Forelimb muscle (tissue), 1 donor: ENCODE measurements at places on chromosomes 6 and 20. TPM values are rescaled to one million over a fixed set of nuclear protein-coding genes. Genes with fewer than 3 reads are reported as not detected.

The RIMS4 gene
- 7.6 TPM for polyA plus RNA-seq

The ZSCAN26 gene
- 18.3 TPM for polyA plus RNA-seq

The BNIP5 gene
- 0.09 TPM for polyA plus RNA-seq

The RRAGD gene
- 109 TPM for polyA plus RNA-seq

The FILIP1 gene
- 57.6 TPM for polyA plus RNA-seq

- DNase-seq: no peak
Observed at GRCh38 chr6:159067334-159067733, 22.5 kb upstream of the TAGAP start.

DNA sequence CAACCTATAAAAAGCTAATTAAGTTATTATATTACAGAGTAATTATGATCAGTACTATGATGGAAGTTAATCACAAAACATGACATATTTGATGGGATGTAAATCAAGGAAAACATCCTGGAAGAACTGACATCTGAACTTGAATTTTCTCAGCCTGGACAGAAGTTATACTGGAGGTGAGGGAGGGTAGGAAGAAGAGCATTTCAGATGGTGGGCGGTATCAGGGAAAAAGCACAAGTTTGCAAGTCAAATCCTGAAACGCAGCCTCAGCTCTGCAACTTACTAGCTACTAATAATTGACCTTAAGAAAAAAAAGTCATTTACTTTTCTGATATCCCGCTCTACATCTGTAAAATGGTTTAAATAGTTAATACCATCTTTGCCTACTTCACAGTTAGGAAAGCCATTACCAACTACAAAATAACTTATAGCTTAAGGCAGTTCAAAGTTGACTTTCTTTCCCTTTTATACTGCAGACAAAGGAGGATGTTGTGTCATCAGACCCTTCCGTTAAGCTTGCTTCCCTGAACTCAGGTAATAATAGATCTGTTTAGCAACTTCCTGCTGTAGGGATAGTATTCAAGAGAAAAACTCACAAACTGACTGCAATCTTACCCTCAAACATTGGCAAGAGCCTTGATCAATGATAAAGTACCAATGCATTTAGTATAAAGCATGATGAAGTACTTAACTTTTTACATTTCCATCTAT is 21.0 kb downstream of the NOL7 start:
- no peak for DNase-seq

GRCh38 chr6:80523010-80523409 is 416.5 kb downstream of the BCKDHB start:
- DNase-seq: no peak

GRCh38 chr6:28208111-28208659 is 16.9 kb upstream of the ZSCAN9 start:
- no peak for DNase-seq

GRCh38 chr6:105087571-105088211 is 92.1 kb downstream of the POPDC3 start:
- peak; percentile 43 for DNase-seq

GRCh38 chr6:129981598-129981997 is 36.8 kb upstream of the L3MBTL3 start:
- no peak for DNase-seq

- DNase-seq: no peak
Observed at GRCh38 chr6:32664827-32665362, 1.6 kb downstream of the HLA-DQB1 start.

DNA sequence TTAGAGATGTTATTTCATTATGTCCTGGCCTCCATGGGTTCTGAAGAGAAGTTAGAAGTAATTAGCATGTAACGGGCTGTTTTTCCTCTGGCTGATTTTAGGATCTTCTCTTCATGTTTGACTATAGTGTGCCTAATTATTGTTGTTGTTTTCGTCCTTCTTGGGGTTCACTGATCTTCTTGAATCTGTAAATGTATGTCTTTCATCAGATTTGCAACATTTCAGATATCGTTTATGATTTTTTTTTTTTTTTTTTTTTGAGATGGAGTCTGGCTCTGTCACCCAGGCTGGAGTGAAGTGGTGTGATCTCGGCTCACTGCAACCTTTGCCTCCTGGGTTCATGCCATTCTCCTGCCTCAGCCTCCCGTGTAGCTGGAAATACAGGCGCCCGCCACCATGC is 246.7 kb downstream of the TFAP2C start:
- no peak for DNase-seq

DNA sequence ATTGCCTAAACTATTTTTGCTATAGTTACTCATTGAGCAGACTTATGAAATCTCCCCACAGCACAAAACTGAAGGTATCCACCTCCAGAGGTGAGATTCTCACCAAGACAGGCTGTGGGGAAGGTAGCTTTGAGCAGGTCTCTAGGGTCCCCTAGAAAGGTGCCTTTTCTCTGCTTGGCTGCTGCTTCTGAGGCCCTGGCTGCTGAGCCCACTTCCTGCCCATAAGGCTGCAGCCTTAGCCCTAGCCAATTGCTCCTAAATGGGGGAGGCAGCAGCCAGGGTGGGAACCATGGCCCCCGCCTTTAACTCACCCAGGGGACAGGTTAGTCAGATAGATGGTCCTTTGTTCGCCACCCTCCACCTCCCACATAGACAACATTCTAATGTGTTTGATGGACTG is 3.6 kb downstream of the NT5E start:
- no peak for DNase-seq

DNA sequence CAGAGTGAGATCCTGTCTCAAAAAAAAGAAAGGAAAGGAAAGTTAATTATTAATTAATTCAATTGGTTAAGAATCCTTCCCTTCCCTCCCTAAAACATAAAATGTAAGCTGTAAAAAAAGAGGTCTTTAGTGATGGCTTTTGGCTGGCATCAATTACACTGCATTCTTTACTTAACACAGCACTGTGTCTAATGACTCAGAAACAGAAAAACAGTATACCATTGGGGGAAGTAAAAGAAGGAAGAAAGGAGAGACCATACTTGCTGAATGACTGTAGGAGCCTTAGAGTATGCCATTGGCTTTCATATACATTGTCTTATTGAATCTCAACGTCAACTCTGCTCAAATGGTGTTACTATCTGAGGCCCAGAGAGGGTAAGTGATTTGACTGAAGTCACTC is 18.3 kb upstream of the CITED2 start:
- DNase-seq: no peak

GRCh38 chr20:11905460-11906179 is 12.1 kb upstream of the BTBD3 start:
- DNase-seq: no peak

DNA sequence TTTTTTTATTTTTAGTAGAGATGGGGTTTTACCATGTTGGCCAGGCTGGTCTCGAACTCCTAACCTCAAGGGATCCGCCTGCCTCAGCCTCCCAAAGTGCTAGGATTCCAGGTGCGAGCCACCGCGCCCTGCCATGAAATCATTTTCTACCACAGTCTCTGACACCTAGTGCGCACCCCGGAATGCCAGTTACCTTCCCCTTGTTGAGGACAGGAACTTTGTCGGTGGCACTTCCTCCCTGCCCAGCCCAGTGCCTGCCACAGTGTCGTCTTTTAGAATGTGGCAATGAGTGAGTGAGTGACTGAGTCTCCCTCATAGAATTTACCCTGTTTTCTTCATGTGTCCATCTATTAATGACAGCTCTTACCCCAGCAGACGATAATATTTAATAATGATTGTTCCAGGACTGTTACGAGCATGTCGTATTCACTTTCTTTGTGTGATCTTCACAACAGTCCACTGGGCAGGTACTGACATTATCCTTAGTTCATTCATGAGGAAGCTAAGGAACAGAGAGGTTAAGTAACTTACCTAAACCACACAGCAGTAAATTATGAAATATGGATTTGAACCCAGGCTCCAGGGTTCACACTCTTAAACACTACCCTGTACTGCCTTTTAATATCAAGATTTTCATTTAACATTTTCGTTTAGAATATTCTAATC is 1.8 kb downstream of the OSBPL2 start:
- no peak for DNase-seq

- no peak for DNase-seq
Observed at GRCh38 chr6:144659202-144660182, 374.4 kb downstream of the UTRN start.

DNA sequence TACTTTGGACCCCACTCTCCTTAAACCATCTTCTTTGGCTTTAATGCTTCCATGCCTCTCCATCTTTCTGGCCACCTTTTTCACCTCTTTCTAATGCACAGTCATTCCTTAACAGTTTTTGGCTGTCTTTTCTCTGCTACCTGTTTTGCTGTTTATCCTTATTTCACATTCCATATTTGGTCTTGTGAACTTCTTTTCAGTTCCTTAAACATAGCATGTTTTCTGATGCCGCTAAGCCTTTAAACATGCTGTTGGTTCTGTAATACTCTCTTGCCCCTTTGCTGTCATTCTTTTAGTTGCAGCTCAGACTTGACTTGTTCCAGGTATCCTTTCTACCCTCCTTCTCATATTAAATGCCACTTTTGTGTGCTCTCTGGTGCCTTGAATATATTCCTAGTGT is 35.8 kb downstream of the TOP1 start:
- no peak for DNase-seq

DNA sequence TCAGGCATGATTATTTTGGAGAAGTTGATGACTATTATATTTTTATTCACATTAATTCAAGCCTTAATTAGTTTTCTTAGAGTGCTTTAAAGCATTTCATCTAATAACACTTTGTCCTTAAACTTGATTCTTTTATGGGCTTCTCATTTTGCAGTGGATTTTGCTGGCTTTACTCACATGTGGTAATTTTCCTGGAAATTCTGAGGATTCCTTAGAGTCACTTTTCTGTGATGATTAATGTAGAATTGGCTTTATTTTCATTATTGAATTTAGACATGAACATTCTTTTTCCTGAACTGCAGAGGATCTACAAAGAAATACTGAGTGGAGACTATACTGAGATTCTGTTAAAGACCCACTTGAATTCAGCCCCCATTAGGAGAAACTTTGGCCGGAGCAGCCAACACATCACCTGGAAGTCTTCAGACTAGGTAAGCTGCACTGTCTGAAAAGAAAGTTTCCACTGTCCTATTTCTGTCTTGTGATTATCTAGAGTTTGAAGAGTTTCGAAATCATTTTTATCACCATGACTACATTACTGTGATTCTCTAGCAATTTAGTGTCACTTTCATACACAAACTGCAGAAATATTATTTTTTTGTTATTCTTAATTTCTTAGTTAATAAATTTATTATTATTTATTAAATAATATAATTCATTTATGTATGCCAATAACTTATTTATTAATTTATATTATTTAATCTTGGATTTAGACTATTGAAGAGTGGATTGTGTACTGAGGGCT is 1.9 kb downstream of the RFPL4B start:
- no peak for DNase-seq

GRCh38 chr20:3781153-3781910 is at the start of gene SPEF1:
Gene SPEF1, minus strand, starts transcription at chr20:3781448. Its CDS starts 161 bp downstream, at chr20:3781287.
- DNase-seq: peak; percentile 79
